Hematopoietic multipotent progenitor cell (in vitro differentiated cells): ENCODE measurements at places on chromosomes 7 and 10. TPM values are rescaled to one million over a fixed set of nuclear protein-coding genes. Genes with fewer than 3 reads are reported as not detected.

Gene ITIH5
- total RNA-seq: under 0.01 TPM

GRCh38 chr7:138885383-138886147 is 87.6 kb upstream of the ATP6V0A4 start:
- DNase-seq: no peak

Gene TDRD1
- total RNA-seq: 0.27 TPM

- DNase-seq: no peak
Measured at GRCh38 chr7:55550841-55551537, 21.3 kb downstream of the VOPP1 start.

Gene PSD
- 4.6 TPM for total RNA-seq

Gene SPDYE16
- under 0.01 TPM for total RNA-seq

- DNase-seq: no peak
Measured at GRCh38 chr7:54964136-54964535, 54.7 kb upstream of the EGFR start.

- DNase-seq: no peak
Measured at GRCh38 chr7:36692456-36692855, 31.8 kb downstream of the AOAH start.

DNA sequence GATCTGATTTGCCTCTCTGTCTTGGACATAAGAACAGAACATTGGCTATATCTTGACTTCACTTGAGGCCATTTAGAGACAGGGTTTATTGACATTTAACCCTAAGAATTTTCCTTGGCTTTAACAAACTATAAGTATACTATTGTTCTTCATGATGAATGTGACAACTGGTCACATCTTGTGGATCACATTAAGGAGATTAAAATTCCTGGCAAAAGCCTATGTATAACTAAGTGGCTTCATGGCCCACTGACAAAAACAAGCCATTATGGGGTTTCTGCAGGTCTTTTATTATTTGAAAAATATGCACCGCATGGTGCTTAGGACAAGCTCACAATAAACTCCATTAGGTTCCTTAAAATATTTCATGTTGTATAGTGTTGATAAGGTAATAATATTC is 54.8 kb downstream of the THNSL1 start:
- DNase-seq: no peak
